ENCODE measurements at places on chromosomes 12 and 14. TPM values are rescaled to one million over a fixed set of nuclear protein-coding genes. Genes with fewer than 3 reads are reported as not detected.

EFS gene
- total RNA-seq, result not detected

PGF gene
- 20.2 TPM for total RNA-seq

CLMN gene
- total RNA-seq, result 0.65 TPM

CCDC198 gene
- not detected for total RNA-seq

MYRFL gene
- under 0.01 TPM for total RNA-seq

CMKLR1 gene
- under 0.01 TPM for total RNA-seq

ARMH4 gene
- 1.8 TPM for total RNA-seq

FOXG1 gene
- not detected for total RNA-seq

PRKD1 gene
- total RNA-seq, result 8.5 TPM

SMCO2 gene
- 0.22 TPM for total RNA-seq

FLRT2 gene
- total RNA-seq, result 139 TPM

SIX4 gene
- 0.20 TPM for total RNA-seq

TAS2R50 gene
- total RNA-seq, result 1.2 TPM

KCNK10 gene
- not detected for total RNA-seq

C14orf119 gene
- 45.0 TPM for total RNA-seq

CCDC196 gene
- not detected for total RNA-seq

ARHGEF25 gene
- 2.0 TPM for total RNA-seq

SEL1L gene
- total RNA-seq, result 63.3 TPM

ST8SIA1 gene
- total RNA-seq, result under 0.01 TPM

SLC2A3 gene
- total RNA-seq, result 20.2 TPM

ANHX gene
- total RNA-seq, result not detected
